ENCODE measurements at places on chromosomes 3 and 15.

DNA sequence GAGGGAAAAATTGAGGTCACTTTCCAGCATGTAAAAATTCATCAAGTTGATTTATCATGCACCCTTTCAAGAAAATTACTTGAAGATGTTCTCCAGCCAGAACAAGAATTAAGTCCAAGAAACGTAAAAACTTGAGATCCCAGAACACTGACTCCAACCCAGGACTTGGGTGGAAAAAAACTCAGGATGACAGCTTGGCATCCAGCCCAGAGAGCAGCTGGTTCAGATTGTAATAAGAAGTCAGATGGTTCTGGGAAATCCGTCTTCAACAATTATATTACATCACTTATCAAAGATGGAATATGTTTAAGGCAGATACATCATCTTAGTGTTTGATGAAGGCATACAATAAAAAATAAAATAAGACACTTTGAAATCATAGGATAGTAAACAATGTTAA is 23.0 kb upstream of the DNAJC13 start:
- no peak for DNase-seq

GRCh38 chr3:36312351-36312750 is 68.0 kb upstream of the STAC start:
- no peak for DNase-seq

GRCh38 chr15:48800811-48801455 is 9.9 kb downstream of the CEP152 start:
- DNase-seq, result no peak

- no peak for DNase-seq
Observed at GRCh38 chr3:127172781-127173515, 20.0 kb upstream of the PRR23E start.

DNA sequence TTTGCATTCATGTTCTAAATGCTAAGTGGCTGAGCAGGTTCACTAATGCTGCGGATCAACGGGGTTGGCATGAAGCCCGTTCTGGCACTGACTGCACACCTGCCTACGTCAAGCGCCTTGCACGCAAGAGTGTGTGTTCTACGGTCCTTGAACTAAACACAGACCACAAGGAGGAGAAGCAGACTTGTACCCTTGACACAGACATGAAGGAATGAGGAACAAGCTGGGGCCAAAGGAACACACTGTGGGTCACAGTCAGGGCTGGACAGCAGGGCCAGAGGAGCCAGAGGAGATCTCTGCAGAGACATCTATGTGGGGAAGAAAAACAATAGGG is 48.0 kb upstream of the LDHAL6B start:
- no peak for DNase-seq

- no peak for DNase-seq
Observed at GRCh38 chr3:147572970-147573340, 163.8 kb downstream of the ZIC1 start.

DNA sequence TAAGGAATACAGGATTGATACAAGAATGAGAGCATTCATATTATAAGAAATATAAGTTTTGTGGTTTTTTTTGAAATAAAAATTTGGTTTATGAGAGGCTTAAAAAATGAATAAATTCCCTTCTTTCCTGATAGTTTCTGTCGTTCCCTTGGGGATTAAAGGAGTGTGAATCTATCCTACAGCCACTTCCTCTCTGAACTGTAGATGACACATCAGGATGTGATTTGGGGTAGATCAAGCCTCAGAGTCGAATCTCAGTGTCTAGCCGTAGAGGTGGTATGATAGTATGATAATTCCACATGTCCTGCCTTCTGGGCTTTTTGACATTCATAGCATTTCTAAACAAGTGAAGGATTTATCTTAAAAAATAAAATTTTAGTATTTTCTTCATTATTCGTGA is 343.1 kb downstream of the LPP start:
- no peak for DNase-seq
